ENCODE measurements at places on chromosomes 5 and 9. TPM values are rescaled to one million over a fixed set of nuclear protein-coding genes. Genes with fewer than 3 reads are reported as not detected.

DNA sequence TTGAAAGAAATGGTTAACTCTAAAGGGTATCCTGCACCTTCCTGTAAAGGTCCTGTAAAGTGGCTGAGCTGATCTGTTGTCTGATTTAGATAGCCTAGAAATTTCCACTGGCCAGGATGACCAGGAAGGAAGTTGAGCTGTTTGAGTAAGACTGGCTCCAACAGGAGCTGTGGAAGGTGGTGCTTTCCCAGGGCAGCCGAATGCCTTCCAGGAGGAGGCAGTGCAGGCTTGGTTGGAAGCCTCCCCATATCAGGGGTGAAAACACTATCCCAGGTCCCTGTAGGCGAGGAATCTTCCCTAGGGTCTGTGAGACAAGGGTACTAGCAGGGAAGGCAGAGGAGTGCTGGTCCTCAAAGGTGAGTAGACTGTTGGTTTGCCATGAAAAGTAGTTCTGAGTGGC, 98.4 kb downstream of the LIX1 start:
- DNase-seq = peak; percentile 52
- no peak overlapping the region for H3K27ac ChIP-seq
- H3K4me3 ChIP-seq = no peak overlapping the region
- no peaks in the 10 kb centered on the region for H3K27me3 ChIP-seq
- no peaks in the 10 kb centered on the region for H3K4me1 ChIP-seq
- H3K36me3 ChIP-seq = no peaks in the 10 kb centered on the region

DNA sequence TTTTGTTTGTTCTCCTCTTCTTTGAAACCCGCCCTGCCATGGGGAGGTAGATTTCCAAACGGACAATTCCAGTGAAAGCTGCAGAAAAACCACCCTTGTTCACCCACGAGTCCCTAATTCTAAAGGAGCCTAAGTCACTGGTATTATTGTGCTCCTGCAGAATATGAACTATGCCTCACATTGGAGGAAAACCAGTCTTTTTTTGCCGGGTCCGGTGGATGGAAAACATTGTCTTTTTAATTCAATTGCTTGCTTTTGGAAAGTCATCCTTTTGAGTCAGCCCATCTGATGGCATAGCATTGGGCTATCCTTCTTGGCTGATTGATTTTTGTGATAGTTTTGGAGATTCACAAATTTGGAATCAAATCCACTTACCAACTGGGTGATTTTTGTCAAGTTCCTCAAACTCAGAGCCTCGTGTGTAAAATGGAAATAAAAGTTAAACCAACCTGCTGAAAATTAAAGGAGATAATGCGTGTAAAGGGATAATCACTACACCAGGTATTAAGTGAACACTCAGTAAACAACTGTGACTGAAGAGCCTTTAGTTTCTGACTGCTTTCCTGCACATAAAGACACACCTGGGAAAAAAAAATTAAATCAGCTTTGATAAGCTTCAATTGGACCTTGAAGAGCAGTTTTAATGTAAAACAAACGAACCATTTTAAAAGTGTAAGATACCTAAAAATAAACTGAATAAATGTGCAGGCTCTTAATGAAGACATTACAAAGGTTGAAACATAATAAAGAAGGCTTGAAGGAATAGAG, 780 bp upstream of the CCNJL start:
- peak overlapping the region; percentile 68 for H3K27ac ChIP-seq
- peaks cover 38% of the 10 kb centered on the region for H3K27me3 ChIP-seq
- no peaks in the 10 kb centered on the region for H3K36me3 ChIP-seq
- peak overlapping the region; percentile 57 for H3K4me3 ChIP-seq

DNA sequence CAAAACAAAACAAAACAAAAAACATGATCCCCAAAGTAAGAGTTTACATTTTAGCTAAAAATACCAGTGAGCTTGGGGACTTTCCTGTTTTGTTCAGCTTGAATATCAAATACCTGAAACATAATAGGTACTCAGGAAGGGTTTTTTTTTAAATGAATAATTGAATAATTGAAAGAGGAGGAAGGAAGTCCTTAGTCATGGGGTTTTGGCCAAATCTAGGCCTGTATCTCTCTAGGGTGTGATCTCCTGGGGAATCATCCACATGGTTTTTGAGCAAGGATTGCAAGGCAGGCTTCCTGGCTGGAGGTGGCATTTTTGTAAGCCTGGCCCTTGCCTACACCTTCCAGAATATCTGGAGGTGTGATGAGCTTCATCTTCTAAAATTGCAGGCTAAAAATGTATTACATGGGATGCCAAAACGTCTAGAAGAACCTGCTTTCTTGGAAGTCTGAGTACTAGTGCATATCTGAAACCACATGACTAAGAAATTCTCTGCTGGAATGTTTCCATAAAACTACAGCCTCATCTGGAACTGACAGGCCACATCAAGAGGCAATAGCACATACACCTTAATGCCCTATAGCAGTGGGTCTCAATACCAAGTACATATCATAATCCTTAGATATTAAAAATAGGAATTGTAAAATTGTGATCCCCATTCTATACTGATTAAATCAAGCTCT, 10.4 kb downstream of the C9 start:
- no peak overlapping the region for H3K27ac ChIP-seq
- H3K36me3 ChIP-seq = no peaks in the 10 kb centered on the region
- no peak overlapping the region for H3K4me3 ChIP-seq
- no peaks in the 10 kb centered on the region for H3K4me1 ChIP-seq

GRCh38 chr9:73753171-73753570, 601.5 kb downstream of the ANXA1 start:
- no peaks in the 10 kb centered on the region for H3K4me1 ChIP-seq
- no peak overlapping the region for H3K27ac ChIP-seq
- H3K4me3 ChIP-seq = no peak overlapping the region
- DNase-seq = no peak

GABRA1 gene
- 7.9 TPM for total RNA-seq

AMBP gene
- not detected for total RNA-seq

ACOT12 gene
- not detected for total RNA-seq

BTNL3 gene
- 15.7 TPM for total RNA-seq

ADAMTS2 gene
- total RNA-seq = 18.7 TPM

Measured in transverse colon (tissue), 4 donors.